ENCODE measurements at places on chromosomes 2 and 18.

GRCh38 chr2:55416786-55417568, 2.7 kb downstream of the CCDC88A start:
- DNase-seq = no peak

DNA sequence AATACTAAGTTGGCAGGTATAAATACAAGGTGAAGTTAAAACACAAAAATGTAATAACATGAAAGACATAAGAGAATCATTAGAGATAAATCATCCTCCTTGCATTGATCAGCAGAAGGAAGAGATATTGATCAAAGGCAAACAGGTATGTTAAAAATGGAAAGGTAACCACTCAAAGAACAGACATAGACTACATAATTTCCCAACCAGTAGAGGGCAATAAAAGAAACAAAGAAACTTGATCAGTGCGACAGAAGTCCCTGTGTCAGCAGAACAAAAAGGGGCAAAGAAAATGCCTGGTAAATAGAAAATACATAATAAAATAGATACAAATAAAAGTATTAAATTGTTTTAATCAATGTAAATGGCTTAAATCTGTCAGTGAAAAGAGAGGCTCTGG, 53.6 kb downstream of the FAM228A start:
- DNase-seq = no peak

GRCh38 chr2:202322435-202322834, 53.7 kb upstream of the BMPR2 start:
- no peak for DNase-seq

DNA sequence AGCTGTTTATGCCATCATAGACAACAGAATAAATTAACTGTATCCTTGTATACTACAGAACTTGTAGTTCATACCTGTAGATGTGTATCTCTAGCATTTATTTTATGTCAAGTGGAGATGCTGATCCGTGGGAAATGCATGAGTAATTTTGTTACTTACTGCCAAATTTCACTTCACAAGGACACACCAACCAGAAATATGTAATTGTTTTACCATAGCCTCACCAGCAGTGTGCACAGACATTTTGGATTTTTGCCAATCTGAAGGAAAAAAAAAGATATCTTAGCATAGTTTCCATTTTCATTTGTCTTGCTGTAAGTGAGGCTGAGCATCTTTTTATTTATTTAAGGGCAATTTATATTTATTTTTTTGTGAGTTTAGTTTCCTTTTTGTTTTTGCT, 265.1 kb upstream of the OSR1 start:
- no peak for DNase-seq

- DNase-seq = no peak
These were observed 60.4 kb upstream of the COPS8 start for GRCh38 chr2:237025090-237025865.

DNA sequence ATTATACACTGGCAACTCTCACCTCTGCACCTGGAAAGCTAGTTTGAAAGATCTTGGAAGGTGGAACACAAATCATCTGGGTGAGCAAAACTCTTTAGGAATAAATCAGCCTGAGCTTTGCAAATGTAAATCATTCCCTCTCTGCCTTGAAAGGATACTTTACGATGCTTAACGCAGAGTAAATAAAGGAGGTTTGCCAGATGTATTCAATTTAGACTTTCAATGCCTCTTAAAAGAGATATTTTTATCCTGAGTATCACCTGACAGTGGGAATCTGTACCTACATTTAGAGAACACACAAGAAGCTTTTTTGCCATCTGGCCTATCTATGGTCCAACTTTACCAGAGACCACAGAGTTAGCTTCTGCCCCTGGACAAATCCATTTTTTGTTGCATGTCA, 983.2 kb upstream of the CDH2 start:
- DNase-seq = no peak

- DNase-seq = no peak
These were observed 11.5 kb upstream of the ASB1 start for GRCh38 chr2:238415036-238415764.

DNA sequence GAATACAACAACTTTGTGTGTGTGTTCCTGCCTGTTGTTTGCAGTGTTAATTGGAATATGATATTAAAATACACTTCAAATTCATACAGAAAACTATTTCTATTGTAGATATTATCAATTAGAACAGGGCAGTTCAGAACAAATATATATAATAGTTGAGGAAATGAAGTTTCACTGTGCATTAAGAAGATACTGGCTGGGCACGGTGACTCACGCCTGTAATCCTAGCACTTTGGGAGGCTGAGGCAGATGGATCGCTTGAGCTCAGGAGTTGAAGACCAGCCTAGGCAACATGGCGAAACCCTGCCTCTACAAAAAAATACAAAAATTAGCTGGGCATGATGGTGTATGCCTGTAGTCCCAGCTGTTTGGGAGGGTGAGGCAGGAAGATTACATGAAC, 79.3 kb downstream of the ASAP2 start:
- no peak for DNase-seq

- DNase-seq = no peak
These were observed 57.8 kb downstream of the PKDCC start for GRCh38 chr2:42105330-42106256.

DNA sequence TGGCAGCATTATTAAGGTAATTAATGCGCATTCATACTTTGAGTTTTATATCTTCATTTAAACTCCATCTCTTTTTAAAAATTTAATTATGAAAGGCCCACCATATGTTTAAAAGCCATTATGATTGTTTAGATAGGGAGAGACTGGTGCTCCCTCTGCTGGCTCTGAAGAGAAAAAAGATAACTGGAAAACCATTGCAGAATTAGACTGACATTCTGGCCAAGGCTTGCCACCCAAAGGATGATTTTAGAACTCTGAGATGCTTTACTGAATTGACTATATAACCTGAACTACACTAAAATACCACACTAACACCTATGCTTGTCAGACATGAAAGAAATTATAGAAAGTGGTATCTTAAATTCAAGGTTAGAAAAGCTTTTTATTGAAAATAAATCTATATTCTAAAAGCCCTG, 127.6 kb upstream of the SPOPL start:
- peak; percentile 25 for DNase-seq

GRCh38 chr2:13884291-13884976, 748.1 kb upstream of the LRATD1 start:
- DNase-seq = no peak

- no peak for DNase-seq
These were observed 5.2 kb upstream of the SIGLEC15 start for GRCh38 chr18:45820106-45820745.

- no peak for DNase-seq
These were observed 319.5 kb downstream of the TNS1 start for GRCh38 chr2:217683106-217683870.

DNA sequence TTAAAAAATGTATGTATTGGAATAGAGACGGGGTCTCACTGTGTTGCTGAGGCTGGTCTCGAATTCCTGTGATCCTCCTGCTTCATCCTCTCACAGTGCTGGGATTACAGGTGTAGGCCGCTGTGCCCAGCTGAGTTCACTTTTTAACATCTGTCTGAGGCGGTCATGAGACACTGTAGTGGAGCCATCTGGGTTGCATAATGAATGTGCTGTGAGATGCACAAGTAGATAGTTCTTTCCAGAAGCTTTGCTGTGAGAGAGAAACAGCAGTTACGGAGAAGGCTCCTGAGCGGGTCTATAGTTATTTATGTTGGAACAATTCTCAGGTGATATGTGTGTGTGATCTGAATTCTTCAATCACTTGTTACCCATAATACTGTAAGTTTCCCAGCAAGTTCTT, 3.1 kb downstream of the RMC1 start:
- DNase-seq = no peak

DNA sequence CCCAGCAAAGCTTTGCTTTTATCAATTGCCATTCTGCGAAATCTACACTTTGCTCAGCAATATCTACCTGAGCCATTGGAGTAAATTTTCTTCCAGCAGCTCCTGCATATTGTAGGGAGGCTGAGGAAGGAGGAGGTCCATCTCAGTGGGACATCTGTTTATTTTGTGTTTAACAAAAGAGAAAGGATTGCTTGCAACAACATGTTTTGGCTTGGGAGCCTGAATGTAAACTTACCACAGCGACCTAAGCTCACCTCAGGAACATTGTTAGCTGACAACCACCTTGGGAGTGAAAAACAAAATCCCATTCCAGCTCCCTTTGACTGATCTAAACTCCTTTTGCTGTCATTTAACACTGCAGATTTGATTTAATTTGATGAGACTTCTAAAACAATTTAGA, 356.1 kb downstream of the SS18 start:
- peak; percentile 31 for DNase-seq

- no peak for DNase-seq
These were observed 90.4 kb upstream of the RBMS1 start for GRCh38 chr2:160583813-160584537.

GRCh38 chr2:204184226-204184625, 247.7 kb downstream of the ICOS start:
- DNase-seq = no peak

DNA sequence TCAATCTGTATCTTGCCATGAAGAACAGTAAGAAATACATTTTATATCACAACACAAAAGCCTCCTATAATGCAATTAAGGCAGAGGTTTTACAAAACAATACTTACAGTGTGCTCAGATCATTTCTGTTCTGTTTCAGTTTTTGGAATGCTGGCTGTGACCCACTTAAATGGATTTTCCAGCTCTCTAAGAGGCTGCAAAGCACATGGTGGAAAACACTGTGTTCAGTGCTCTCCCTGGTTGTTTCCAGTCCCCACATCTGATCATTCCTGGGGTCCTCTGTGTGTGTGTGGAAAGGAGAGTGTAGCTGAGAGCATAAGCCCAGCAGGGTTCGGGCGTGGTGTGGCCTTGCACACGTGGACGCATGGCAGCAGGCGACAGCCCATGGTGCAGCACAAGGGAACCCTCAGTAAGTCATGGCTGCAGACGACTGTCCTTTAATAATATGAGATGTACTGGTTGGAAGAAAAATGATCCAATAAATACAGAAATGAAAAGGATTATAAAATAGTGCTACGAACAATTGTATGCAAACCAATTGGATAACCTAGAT, 95.6 kb downstream of the FAM210A start:
- DNase-seq = no peak

DNA sequence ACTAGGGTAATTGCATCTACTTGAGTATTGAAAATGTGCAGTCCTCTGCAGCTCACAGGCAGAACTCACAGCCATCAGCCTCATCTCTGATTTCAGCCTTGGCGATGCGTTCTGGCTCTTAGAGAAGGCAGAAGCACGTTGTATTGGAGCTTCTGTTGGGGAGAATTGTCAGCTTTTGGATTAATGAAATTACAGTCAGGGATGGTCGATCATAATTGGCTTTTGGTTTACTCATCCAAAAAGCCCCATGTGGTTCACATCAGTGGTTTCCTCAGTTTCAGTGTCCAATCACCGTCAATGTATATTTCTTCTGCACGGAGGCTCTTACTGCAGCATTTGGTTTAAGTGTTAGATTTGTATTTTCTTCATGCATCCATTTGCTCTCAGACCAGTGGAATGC, 218.5 kb upstream of the SOX11 start:
- DNase-seq = no peak

- no peak for DNase-seq
These were observed 460.6 kb upstream of the DSEL start for GRCh38 chr18:67977067-67977616.

- no peak for DNase-seq
These were observed 10.7 kb downstream of the DBI start for GRCh38 chr2:119377294-119377992.

GRCh38 chr2:66560683-66561082, 125.8 kb downstream of the MEIS1 start:
- no peak for DNase-seq

GRCh38 chr2:128874608-128875007, 555.9 kb upstream of the HS6ST1 start:
- no peak for DNase-seq

GRCh38 chr2:172434821-172435605, 7.6 kb downstream of the ITGA6 start:
- DNase-seq = peak; percentile 34

DNA sequence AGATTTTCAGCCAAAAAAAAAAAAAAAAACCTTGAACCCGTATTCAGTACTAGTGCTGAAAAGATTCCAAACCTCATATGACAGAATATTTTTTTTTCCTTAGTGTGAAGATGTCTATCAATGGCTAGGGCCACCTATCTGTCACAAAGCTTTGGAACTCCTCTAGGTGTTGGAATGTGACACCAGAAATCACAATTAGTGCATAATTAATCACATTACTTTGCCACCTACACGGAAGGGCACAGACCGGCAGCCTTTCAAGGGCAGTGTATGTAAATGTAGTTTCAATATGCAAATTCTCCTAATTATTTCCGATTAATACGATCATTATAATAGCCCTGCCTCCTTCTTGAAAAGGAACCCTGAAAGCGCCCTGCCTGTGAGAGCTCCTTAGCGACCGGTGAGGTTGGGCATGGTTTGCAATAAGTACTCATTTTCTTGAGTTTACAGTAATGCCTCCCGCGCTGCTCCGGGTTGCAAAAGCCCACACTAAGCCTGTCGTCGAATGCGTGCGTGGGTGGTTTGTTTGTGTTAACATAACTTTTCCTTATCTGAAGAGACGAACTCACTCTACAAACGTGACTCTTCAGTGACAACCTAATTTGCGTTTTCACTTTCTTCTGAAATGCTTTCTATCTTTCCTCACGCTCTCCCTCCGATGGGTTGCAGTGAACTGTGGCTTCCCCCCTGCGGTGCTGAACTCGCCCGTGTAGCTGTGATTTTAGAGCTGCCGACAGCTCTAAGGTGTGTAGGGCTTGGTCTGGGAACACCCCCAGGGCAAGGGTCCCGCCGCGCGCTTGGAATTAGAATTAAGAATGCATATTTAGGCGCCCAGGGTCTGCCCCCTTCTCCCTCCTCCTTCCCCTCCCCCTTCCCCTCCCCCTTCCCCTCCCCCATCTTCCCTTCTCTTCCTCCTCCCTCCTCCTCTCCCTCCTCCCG, 765 bp upstream of the ID2 start:
- DNase-seq = no peak

GRCh38 chr18:78528411-78529258, 451.0 kb upstream of the SALL3 start:
- DNase-seq = no peak

DNA sequence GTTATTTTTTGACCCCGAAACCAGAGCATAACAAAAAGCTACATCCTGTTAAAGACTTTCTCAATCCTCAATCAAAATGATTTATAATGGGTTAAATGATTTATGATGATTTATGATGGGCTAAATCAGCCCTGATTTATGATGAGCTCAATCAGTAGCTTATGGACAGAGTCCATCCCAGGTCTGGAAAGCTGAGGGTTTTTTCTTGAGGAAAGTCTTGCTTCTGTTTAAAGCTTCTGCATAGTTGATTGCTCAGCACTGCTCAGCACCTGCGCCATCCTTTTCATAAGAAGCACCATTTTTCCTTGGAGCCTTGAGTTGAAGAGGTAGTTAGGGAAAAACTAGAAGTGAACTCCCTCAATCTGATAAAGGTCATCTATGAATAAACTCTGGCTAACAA, 356.8 kb downstream of the CYRIA start:
- no peak for DNase-seq

DNA sequence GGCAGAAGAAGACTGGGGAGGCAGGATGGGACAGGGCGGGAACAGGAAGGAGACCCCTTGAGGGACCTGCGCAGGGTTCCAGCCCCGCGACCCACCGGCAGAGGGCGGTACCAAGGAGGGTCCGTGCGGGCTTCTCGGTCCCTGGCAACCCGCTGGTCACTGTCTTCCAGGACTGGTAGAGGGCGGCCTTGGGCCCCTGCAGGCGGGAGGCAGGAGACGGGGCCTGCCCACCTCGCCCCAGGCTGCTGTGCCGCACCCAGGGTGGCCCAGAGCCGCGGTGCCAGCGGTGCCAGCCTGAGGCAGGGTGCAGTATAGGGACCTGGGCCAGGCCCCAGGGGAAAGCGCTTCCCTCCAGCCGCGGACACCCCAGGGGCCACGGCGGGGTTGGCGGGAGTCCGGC, 34.5 kb downstream of the NEURL3 start:
- peak; percentile 77 for DNase-seq

GRCh38 chr18:9446839-9447238, 28.5 kb upstream of the RALBP1 start:
- DNase-seq = no peak
